WTC11 (cell line): ENCODE measurements at places on chromosomes 12 and 14.

DNA sequence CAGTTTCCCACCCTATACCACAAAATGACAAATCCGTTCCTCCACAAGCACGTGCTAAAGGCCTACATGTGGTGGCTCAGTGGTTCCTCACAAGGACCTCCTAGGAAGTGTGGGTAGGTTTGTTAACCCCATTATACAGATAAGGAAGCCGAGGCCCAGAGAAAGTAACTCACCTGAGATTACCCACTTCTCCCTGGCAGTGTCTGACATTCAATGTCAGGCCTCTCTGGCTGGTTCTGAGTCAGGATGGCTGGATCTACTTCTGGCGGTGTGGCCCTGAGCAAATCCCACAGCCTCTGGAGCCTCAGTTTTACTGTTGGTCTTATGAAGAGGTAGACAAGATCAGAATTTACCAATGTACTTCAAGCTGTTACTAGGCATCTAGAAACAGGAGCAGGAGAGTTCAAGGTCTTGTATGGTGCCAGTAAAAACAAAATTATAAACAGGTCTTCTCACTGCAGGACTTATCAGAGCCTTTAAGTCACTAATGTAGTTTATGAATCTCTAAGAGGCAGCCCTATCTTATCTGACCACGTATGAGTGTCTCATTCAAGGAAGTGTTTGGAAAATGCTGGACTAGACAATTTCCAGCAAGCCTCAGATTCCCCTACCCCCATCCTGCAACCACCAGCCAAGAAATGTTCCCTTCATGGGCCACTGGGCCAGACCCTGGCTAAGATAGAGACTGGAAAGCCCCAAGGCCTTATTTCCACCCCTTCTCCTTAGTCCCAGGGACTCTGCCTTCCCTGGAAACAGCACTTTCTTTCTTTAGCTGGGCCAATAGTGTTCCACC is 4.2 kb downstream of the HSPB8 start:
- DNase-seq: no peak

DNA sequence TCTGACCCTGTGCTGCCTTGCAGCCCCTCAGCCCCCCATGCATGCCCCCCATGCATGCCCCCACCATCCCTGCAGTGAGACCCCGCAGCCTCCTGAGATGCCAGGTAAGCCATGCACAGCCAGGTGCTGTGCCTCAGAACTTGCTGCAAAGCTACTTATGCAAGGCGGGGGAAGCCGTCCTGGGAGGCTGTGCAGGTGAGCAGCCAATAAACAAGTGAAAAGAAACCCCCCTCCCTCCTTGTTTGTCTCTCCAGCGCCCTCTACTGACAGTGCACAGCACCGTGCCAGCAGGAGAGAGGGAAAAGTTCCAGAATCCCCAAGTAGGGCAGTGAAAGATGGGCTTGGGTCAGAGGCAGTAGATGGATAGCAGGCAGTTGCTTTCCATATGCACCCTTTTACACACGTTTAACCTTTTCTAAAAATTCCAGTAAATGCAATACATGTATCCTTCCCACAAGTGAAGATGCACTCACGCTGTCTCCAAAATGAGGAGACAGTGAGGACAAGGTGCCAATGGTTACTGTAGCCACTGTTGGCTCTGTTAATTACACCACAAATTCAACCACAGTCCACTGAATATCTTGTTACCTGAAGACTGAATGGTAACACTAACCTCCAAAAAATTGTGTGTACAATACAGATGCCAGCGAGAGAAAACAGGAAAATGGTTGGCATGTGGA is 18.0 kb downstream of the TNFAIP2 start:
- DNase-seq: peak; percentile 90

GRCh38 chr14:49880267-49881064 is 12.4 kb upstream of the ARF6 start:
- DNase-seq: no peak

- DNase-seq: no peak
Observed at GRCh38 chr12:131334835-131335234, 376.1 kb upstream of the SFSWAP start.

DNA sequence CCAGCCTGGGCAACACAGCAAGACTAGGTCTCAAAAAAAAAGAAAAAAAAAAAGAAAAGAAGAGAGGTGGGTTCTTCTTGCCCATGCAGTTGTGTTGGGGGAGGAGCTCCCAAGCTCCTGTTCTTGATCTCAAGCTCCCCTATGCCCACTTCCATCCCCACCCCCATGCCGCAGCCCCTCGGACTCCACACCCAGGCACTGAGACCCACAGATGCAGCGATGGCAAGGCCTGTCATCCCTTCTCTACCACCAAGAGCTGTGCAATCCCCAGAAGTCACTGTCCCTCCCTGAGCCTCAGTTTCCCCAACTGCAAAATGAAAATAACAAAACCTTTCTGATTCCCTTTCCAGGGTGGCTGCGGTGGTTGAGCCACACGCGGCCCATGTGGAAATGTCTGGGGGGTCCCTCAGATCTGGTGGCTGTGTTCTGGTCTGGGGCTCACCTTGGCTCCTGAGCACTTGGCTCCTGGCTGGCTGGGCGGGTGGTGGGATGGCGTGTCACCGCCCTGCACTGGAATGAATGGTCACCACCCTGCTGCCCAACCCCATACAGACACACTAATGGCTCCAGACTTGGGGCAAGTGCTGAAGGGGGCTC is 22.6 kb upstream of the KIF26A start:
- no peak for DNase-seq

DNA sequence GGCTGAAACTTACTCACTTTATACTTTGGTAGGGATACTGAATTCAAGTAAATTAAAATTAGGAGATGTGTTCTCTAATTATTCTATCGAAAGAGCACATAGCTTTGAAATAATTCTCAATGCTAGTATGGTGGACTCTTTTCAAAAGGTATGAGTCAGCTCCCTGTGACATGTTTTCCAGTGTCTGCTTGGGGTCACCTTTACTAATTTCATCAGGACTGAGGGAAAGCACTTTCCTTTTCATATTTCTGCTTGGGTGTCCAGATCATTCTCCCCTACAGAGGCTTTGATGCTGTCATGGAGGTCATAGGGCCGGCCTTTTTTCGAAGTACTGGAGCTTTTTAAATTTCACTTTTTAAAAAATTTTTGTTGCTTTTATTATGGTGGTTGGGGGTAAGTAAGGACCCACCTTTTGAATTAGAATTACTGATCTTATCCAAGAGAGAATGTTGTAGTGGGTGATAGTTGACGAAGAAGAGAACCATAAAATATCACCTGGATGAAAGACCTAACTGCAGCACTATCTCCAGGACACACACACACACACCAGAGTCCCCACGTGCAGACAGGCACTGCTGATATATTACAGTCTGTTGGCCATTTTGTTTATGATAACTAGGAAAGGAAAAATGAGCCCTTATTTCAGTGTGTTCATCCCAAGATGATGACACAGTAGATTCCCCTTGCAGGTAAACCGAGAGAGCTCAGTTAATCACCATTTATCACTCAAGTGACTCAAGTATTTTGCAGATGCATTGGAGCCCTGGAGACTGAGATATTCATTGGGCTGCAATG is 558.6 kb downstream of the DIO2 start:
- no peak for DNase-seq

GRCh38 chr12:123744836-123745235 is 17.3 kb upstream of the DNAH10 start:
- peak; percentile 27 for DNase-seq

GRCh38 chr12:76852106-76852505 is 26.7 kb downstream of the CSRP2 start:
- DNase-seq: no peak

GRCh38 chr14:23034498-23035302 is at the start of gene PSMB5:
PSMB5 (minus strand) TSS chr14:23034900; CDS start chr14:23034881, 19 bp downstream.
- DNase-seq: peak; percentile 84

- peak; percentile 38 for DNase-seq
Observed at GRCh38 chr12:49622501-49623141, 740 bp upstream of the PRPF40B start.

DNA sequence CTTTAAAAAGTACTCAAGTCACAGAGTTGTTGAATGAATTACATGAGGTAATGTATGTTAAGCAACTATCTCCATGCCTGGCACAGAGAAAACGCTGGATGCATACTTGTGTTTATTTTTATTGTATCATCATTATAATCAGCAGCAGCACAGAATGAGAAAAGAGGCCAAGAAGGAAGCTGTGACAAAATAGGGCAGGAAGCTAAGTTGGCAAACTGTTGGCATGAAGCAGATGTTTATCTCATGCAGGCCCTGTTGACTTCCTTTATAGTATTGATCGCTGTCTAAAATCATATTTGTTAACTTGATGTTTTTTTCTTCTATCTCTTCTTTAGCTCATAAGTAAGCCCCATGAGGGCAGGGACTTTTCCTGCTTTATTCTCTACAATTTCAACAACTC is 466.6 kb downstream of the TRHDE start:
- DNase-seq: no peak

DNA sequence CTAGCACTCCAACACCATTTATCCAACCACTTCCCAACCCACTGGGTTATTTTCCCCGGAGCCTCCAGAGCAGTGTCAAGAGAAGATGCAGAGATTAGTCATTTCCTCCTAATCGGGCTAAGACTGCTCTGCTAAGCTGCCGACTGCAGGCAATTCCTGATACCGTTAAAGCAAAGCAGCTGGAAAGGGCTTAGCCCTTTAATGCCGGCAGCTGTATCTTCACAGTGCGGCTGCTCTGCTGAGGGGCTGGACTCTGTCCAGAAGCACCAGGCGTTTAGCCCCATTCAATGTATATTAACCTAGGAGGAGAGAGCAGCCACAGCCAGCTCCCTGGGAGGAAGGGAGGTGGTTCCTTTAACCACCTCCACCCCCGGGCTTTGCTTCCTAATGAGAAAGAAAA is 11.1 kb downstream of the AQP6 start:
- DNase-seq: no peak

DNA sequence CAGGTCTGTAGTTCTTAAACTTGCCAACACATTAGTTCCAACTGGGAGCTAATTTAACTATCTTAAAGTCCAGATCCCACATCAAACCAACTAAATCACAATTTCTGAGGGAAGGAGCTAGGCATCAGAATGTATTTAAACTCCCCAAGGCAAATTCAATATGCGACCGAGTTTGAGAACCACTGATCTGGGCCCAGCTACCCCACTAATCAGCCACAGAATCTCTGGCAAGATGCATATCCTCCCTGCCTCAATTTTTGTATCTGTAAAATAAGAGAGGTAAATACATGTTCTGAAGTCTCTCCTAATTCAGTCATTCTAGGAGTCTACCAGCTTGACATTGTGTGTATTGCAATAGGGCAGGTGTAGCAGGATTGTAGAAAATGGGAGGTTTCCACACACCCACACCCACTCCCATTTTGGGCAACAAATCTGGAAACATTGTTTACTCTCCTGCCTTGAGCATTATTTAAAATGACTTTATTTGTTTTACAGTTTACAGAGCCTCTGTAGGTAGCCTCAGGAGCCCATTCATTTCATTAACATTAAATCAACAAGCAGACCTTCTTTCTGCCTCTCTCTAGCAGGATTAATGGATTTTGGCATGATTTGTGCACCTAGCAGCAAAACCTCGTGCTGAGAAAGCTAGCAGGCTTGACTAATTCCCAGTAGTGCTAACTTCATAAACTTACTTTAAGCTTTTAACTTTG is 15.6 kb downstream of the LGR5 start:
- DNase-seq: no peak

- DNase-seq: no peak
Observed at GRCh38 chr12:1935242-1935641, 16.8 kb upstream of the CACNA2D4 start.

GRCh38 chr14:53108292-53109104 is 44.6 kb downstream of the DDHD1 start:
- DNase-seq: no peak

GRCh38 chr14:38789805-38790204 is 313.2 kb downstream of the SEC23A start:
- DNase-seq: no peak

GRCh38 chr12:113500782-113501311 is 29.2 kb upstream of the LHX5 start:
- no peak for DNase-seq

DNA sequence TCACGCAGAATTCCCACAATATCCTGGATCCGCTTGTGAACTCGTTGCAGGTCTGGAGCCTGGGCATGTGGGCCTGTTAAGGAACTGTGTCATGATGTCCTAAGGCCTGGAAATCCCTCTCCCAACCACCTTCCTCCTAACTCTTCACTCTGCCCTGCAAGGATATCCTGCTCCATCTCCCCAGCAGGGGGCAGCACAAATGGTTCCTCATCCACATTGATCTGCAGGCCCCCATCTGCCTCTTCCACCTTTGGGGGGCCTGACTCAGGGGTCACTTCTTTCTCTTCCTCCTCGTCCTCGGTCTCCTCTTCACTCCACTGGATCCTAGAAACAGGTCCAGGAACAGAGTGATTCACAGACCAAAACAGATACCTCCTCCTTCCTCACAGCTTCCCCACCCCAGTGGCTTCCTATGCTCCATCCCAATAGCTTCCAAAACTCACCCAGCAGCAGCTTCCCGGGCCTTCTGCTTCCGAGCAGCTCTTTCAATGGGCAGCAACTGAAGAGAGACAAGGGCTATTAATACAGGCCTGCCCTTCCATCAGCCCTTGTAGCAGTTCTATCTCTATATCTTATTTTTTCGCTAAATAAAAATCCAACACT is 4.5 kb downstream of the NOP2 start:
- DNase-seq: peak; percentile 80

DNA sequence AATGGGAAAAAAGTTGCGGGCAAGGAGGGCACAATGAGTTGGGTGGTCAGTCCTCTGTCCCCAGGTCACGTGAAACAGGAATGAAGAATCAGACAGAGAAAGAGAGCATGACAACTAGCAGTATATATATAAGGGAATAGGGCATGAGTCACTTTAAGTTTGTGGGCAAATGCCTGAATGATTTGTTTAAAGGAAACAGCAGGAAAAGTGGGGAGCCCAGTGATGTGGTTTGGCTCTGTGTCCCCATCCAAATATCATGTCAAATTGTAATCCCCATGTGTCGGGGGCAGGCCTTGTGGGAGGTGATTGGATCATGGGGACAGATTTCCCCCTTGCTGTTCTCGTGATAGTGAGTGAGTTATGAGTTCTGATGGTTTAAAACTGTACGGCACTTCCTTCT is 195.3 kb upstream of the IGF1 start:
- no peak for DNase-seq

DNA sequence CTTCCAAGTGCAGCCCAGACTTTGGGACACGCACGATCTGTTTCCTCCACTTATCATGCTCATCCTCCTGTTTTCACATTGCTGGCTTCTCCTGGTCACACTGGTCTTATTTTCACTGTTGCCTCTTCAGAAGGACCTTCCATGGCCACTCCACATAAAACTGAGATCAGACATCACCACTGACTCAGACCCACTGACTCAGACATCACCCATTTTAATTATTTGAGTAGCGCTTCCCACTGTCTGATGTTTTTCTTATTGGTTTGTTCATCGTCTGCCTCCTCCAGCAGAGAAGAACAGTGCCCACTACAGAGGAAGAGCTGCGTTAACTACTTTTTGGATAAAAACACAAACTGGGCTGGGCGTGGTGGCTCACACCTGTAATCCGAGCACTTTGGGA is 270.5 kb upstream of the PWP1 start:
- DNase-seq: no peak
